ENCODE measurements at places on chromosomes 12 and 14. TPM values are rescaled to one million over a fixed set of nuclear protein-coding genes. Genes with fewer than 3 reads are reported as not detected.

Gene AKAP5
- polyA plus RNA-seq: not detected

Gene FLVCR2
- polyA plus RNA-seq: 4.4 TPM

Gene LRRC10
- not detected for polyA plus RNA-seq

Gene SIX4
- not detected for polyA plus RNA-seq

Gene ENDOU
- polyA plus RNA-seq: 0.45 TPM

Gene SLC25A47
- not detected for polyA plus RNA-seq

Gene EPYC
- not detected for polyA plus RNA-seq

Gene ST8SIA1
- polyA plus RNA-seq: 2.6 TPM

Gene SOX5
- polyA plus RNA-seq: not detected

Data from CD4-positive, CD25-positive, alpha-beta regulatory T cell (primary cell).